Cardiac atrium fibroblast (primary cell): ENCODE measurements at places on chromosomes 2 and 18. TPM values are rescaled to one million over a fixed set of nuclear protein-coding genes. Genes with fewer than 3 reads are reported as not detected.

Gene IL36RN
- total RNA-seq: not detected in 2 replicates

Gene MSH2
- total RNA-seq: 9.6 and 11.5 TPM in 2 replicates

Gene FMNL2
- total RNA-seq: 12.5 and 14.8 TPM in 2 replicates

Gene MROH2A
- total RNA-seq: not detected in 2 replicates

Gene EN1
- total RNA-seq: not detected in 2 replicates

Gene NEU2
- not detected in 2 replicates for total RNA-seq

Gene DLX1
- total RNA-seq: not detected in 2 replicates

Gene FZD7
- total RNA-seq: 3.2 and 6.0 TPM in 2 replicates

Gene HOXD12
- not detected in 2 replicates for total RNA-seq

Gene INPP1
- 6.0 and 7.0 TPM in 2 replicates for total RNA-seq

Gene MAL
- not detected in 2 replicates for total RNA-seq

Gene LDAH
- total RNA-seq: 9.9 and 15.7 TPM in 2 replicates

Gene LRRC30
- total RNA-seq: not detected in 2 replicates

Gene SALL3
- total RNA-seq: 0.16 and 2.2 TPM in 2 replicates

Gene POMC
- 0.18 and 2.8 TPM in 2 replicates for total RNA-seq

Gene DCDC2C
- not detected in 2 replicates for total RNA-seq

Gene PDE6D
- 34.8 and 37.5 TPM in 2 replicates for total RNA-seq

Gene SP140L
- 4.9 and 6.0 TPM in 2 replicates for total RNA-seq

Gene PRLH
- total RNA-seq: not detected in 2 replicates

Gene CRACDL
- 0.32 TPM in 1 of 2 replicates, not detected in the other for total RNA-seq
